ENCODE measurements at places on chromosomes 3 and 15. TPM values are rescaled to one million over a fixed set of nuclear protein-coding genes. Genes with fewer than 3 reads are reported as not detected.

The HCLS1 gene
- total RNA-seq, result 3.8 TPM

The TMEM158 gene
- 2.3 TPM for total RNA-seq

The CCDC80 gene
- total RNA-seq, result 38.5 TPM

The ZNF280D gene
- 18.7 TPM for total RNA-seq

The PLIN1 gene
- 0.34 TPM for total RNA-seq
